Upper lobe of left lung (tissue), 6 donors: ENCODE measurements at places on chromosomes 1 and 21.

- no peak for DNase-seq
Measured at GRCh38 chr1:12458571-12458970, 159.4 kb downstream of the DHRS3 start.

DNA sequence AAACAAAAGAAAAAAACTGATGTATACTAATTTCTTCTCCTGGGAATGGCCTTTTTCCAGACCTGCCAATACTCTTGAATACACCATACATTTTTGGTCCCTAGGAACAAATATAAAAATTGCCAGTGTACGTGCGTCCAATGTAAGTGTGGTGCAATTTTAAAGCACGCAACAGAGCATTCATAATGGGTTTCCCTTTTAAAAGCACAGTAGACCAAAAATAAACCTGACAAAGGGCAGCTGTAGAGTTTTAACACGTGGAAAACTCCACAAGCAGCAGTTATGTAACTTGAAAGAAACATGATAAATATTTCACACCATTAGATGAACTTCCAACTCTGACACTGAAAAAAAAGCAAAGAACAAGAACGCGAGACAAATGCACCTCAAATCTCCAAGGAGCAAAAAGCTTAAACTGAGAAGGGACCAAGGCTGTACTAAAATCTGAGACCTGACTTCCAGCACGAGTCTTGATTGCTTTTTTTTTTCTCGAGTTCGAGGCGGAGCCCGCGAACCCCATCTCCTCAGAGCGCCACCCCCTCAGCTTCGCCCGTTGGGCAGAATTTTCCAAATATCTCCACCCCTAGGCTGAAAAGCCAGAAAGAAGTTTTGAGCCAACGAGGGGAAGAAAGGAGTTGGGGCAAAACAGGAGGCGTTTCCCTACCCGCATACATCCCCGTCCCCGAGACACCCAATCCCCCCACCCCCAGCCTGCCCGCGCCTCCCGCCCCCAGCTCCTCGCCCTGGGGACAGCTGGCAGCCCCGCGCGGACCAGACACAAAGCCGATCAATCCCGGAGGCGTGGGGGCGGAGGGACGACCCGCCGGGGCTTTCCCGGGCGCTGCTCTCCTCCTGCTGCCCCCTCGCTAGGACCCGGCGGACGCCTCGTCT is at the start of gene JAM2:
TSS of gene JAM2 (plus strand) at position 599 of the 891 bp plus-strand sequence. CDS start 564 bp downstream, outside the sequence.
- DNase-seq: peak; percentile 86

DNA sequence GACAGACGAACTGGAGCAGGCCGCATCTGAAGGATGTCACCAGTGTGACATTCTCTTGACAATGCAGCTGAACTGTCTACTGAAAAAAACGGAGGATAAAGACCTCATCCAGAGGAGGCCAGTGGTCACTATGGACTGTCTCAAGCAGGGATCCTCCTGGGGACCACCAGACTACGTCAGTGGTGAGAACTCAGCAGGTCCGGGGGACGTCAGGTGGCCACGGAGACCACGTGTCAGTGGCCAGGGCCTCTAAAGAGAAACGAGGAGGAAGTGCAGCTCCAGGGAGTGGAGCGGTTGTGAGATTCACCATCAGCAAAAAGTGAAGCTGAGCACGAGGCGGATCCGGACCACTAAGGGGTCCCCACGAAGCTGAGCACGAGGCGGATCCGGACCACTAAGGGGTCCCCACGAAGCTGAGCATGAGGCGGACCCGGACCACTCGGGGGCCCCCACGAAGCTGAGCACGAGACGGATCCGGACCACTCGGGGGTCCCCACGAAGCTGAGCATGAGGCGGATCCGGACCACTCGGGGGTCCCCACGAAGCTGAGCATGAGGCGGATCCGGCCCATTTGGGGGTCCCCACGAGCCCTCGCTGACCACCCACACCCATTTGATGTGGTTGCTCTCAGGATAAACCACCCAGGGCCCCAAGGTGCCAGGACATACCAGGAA is 13.5 kb upstream of the TMEM240 start:
- DNase-seq: no peak

DNA sequence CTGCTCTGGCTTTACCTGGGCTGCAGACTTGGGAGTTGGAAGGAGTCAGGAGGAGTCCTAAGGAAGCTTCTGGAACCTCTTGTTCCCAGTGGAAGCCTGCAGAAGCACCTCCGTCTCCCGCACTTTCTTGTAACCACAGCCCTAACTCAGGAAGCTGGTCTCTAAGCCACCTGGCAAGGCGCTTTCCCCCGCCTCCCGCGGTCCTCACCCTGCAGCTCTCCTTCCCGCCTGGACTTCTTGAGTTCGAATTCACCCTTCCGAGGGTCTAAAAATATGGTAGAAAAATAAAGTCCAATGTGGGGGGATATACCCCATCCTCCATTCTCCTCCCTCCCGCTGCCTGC is 15.1 kb downstream of the PAX7 start:
- no peak for DNase-seq

DNA sequence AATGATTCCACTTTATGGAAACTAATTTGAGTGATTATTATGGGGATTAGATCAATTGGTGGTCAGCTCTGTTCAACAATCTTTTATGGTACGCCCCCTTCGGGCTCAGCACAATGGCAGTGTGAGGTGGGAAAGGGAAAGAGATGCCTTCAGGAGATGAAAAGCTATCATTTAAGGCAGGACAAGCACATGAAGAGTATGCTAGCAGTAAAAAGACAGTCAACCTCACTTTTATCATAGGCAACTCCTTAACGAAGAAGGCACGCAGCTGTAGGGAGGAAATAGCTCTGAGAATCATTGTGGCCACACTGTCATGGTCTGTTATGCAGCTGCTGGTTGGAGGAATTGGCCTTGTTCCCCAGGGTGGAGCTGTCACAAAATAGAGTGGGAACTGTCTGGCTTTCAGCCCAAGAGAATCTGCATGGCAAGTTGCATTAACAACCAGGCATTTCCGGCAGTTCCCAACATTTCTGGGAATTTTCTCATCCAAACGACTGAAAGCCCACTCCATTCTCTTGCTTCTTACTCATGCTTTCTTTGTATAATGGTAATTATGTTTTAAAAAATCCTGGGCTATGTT is 54.4 kb upstream of the BCL10 start:
- DNase-seq: peak; percentile 37

- no peak for DNase-seq
Measured at GRCh38 chr1:196462086-196462485, 146.2 kb downstream of the KCNT2 start.

GRCh38 chr1:54987427-54987826 is 7.0 kb downstream of the TMEM61 start:
- no peak for DNase-seq

DNA sequence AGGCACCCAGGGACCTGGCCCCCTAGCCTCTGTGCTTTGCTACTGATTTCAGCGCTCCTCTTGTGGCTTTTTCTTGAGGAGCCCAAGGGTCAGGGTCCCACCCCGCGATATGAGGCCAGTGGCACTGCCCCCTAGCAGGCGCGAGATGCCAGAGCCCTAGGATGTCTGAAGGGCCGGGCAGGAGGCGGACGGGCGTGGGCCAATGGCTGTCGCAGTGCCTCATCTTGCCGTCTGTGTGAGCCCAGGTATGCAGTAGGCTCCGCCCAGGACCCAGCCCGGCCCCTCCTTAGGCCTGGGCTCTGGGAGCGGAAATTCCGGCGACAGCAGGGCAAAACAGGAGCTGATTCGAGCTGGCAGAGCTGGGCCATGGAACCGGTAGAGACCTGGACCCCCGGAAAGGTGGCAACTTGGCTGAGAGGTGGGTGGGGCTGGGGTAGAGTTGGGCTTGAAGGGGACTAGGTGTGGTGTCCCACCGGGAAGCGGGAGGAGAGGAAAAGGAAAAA is at the start of gene CNKSR1:
TSS of gene CNKSR1 (plus strand) at position 310 of the 503 bp plus-strand sequence. CDS start at position 367, 57 bp downstream.
- DNase-seq: peak; percentile 90

- peak; percentile 87 for DNase-seq
Measured at GRCh38 chr1:36178471-36179219, 22.7 kb downstream of the MAP7D1 start.

- DNase-seq: peak; percentile 70
Measured at GRCh38 chr1:6440198-6441126, 15.9 kb downstream of the ESPN start.

GRCh38 chr21:28936036-28936435 is 56.6 kb downstream of the LTN1 start:
- DNase-seq: no peak

GRCh38 chr1:61124696-61125095 is 42.3 kb downstream of the NFIA start:
- DNase-seq: no peak

- DNase-seq: no peak
Measured at GRCh38 chr1:165329104-165329503, 27.4 kb downstream of the LMX1A start.
